ENCODE measurements at places on chromosomes 6 and 20.

- no peak for DNase-seq
Measured at GRCh38 chr6:55979526-55979925, 104.1 kb upstream of the BMP5 start.

GRCh38 chr6:146850238-146850896 is 251.6 kb downstream of the ADGB start:
- DNase-seq = no peak

- DNase-seq = no peak
Measured at GRCh38 chr6:15580326-15580725, 82.5 kb downstream of the DTNBP1 start.

- no peak for DNase-seq
Measured at GRCh38 chr6:35014341-35014740, 125.3 kb downstream of the ANKS1A start.

DNA sequence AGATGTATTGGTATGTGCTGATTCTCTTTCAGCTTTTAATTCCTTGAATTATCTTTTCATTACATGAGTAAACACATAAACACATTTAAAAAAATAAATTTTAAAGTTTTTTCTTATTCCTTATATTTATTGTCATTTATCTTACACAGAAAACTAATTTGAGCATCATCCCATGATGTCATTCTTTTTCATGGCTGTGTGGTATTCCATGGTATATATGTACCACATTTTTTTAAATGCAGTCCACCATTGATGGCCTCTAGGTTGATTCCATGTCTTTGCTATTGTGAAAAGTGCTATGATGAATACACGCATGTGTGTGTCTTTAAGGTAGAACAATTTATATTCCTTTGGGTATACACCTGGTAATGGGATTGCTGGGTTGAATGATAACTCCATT is 33.3 kb downstream of the OTOR start:
- no peak for DNase-seq

GRCh38 chr6:118660218-118660569 is 8.8 kb upstream of the CEP85L start:
- no peak for DNase-seq

GRCh38 chr20:45484676-45485075 is 15.1 kb downstream of the WFDC2 start:
- no peak for DNase-seq

- DNase-seq = no peak
Measured at GRCh38 chr20:43492101-43492500, 15.4 kb upstream of the L3MBTL1 start.

DNA sequence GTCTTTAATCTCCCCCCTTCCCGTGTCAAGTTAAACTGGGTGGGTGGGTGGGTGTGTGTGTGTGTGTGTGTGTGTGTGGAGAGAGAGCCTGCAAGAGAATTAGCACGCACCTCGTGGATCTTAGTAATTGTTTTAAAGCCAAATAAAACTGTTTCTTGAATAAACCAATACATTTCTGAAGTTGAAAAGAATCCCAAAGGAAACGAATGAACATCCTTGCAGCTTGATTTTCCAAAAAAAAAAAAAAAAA is 381 bp upstream of the BICRAL start:
- no peak for DNase-seq

GRCh38 chr6:80547827-80548226 is 441.4 kb downstream of the BCKDHB start:
- no peak for DNase-seq

DNA sequence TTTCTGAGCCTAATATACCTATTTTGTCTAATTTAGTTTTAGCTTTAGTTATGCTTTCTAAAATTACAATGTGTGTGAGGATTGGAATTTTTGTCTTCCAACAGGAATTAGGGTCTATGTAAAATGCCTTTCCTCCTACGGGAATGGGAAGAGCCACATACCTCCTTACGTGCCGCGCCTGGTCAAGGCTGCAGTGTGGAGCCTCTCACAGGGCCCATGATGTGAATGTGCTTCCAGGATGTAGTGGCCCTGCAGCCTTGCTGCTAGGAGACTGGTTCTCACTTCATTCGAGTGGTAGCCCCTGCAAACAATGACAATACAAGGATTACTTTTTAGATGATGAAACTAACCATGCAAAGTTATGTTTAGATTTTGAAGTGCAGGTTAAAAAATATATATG is 110.2 kb downstream of the SOBP start:
- DNase-seq = no peak

- DNase-seq = no peak
Measured at GRCh38 chr20:19758501-19759331, 658 bp downstream of the RIN2 start.

DNA sequence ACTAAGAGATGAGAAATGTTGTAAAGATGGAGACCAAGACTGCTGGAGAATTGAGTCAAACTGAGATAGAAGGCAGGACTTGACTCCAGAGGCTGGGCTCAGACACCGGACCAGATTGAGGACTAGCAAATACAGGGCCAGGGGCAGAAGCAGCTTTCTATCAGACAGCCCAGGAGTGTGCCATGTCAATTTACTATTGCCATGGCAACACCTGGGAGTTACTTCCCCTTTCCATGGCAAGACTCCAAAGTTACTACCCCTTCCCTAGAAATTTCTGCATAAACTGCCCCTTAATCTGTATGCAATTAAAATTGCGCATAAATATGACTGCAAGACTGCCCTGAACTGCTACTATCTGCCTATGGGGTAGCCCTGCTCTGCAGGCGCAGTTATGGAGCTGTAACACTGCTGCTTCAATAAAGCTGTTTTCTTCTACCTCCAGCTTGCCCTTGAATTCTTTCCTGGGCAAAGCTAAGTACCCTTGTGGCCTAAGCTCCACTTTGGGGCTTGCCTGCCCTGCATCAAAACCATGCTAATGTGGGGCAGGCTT is 90.1 kb upstream of the EDN1 start:
- no peak for DNase-seq

DNA sequence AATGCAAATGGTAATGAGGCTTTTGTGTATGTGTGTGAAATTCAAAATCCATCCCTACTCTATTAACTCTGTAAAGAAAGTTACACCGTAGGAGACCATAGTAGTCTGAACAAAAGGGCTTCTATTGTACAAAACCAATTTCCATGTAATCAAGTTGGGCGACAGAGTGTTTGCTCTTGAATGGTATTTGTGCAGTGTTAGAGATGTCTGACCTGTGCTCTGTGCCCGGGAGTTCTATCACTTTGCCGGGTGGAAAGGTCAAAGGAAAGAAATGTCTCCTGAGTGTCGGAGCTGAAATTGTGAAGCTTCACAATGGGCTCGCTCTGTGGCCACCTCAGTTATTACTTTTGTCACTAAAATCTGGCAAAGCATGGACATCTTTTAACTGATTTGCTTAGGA is 312.0 kb downstream of the SAMD5 start:
- DNase-seq = no peak

GRCh38 chr6:16660157-16660497 is 101.1 kb downstream of the ATXN1 start:
- DNase-seq = no peak

DNA sequence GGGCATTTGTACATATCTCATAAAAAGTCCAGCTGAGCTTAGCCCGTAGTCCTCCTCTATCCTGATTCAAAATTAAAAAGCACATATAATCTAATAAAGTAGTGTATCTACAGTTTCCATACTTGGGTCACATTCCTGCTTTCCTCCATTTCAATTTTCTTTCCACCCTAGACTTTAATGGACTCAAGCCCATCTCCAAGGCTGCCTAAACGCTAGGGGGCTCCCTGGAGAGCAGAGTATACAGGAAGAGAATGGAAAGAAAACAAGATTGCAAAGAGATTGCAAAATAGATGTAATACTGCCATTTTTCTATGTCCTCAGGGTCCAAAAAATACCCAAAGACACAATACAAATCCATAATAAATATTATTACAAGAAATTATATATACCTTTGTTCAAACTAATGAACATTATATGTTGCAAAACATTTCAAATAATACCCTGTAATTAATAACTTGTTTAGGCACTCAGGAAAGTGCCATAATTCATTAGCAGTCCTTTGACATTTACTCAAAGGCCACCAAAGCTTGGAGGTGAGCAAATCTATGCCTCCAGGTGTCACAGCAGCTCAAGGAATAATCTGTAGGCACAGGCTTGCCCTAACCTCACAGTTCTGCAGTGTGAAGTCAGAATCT is 2.4 kb upstream of the MCM3 start:
- DNase-seq = no peak

DNA sequence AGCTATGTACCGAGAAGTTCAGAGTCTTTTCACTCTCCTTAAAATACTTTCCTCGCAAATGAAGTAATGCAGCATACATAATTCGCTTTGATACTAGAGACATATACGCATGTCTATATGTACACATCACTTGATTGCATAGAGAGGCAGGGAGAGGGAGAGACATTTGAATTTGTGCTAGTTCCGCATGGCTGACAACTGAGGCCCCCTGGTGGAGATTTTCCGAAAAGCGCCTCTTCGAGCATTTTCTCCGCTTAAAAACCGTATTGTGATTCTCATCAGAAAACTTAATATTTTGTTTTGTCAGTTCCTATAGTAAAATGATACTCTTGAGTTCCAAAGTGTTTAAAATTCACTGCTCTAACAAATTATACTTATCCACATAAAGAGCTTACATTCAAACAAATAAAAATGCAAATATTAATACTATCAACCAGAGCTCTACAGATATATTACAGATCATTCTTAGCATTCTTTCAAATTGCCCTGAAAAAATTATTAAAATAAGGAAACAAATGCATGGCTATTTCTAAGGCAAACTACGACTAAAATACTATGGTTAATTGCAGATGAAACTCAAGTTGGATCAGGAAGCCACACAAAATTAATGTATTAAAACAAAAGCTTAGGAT is 637 bp downstream of the MYLK4 start:
- no peak for DNase-seq

DNA sequence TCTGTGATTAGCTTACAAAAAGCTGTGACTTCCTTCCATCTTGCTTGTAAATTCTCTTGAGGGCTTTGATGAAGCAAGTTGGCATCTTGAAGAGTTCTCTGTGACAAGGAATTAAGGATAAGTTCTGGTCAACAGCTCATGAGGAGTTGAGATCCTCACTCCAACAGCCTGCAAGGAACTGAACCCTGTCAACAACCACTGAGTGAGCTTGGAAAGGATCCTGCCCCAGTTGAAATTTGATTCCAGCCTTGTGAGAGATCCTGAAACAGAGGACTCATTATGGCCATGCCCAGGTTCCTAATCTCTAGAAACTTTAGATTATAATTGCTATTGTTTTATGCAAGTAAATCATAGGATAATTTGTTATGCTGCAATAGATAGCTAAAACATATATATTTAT is 133.7 kb downstream of the PTCHD4 start:
- no peak for DNase-seq

- DNase-seq = no peak
Measured at GRCh38 chr6:33577106-33577535, 3.0 kb downstream of the BAK1 start.

GRCh38 chr6:139927236-139927635 is 552.8 kb upstream of the CITED2 start:
- DNase-seq = no peak

GRCh38 chr6:20542927-20543602 is 8.8 kb downstream of the CDKAL1 start:
- DNase-seq = no peak

DNA sequence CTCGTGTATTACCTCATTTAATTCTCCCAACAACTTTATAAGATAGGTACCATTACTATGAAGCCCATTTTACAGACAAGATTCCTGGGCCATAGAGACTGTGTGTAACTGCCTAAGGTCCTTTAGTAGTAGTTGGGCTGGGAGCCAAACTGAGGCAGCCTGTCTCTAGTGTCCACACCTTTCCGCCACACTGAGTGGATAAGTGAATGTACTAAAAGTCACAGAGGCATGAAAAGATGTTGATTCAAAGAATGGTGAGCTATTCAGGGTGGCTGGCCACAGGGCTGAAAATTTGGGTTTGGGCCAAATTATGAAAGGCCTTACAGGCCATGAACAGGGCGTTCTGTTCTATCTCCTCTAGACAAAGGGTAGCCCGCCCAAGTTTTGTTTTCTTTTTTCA is 11.0 kb downstream of the CD24 start:
- no peak for DNase-seq

DNA sequence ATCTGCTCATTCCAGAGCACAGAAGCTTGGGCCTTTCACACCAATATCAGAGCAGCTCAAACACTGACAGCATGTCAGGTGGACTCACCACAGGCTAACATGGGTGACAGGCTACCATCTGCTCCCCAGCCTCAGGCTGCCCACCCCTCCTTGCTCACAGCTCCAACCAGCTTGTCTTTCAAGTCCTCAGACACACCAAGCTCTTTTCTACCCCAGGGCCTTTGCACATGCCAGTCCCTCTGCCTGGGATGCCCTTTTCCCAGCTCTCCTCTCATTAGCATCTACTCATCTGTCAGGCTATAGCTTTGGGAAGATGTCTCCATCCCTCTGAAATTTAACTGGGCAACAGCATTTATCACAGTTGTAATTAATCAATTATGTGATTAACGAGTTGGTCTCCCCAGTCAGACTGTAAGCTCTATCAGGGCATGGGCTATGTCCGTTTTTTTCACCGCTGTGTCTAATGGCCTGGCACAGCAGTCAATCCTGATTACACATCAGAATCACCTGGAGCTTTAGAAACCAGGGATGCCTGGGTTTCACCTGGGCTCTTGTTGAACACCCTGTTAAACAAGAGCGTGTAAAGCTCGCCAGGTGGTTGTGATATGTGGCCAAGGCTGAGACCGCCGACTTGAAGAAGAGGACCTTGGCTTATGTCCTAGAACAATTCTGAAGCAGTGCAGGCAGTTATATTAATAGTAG is 88.9 kb upstream of the MRPS10 start:
- no peak for DNase-seq

DNA sequence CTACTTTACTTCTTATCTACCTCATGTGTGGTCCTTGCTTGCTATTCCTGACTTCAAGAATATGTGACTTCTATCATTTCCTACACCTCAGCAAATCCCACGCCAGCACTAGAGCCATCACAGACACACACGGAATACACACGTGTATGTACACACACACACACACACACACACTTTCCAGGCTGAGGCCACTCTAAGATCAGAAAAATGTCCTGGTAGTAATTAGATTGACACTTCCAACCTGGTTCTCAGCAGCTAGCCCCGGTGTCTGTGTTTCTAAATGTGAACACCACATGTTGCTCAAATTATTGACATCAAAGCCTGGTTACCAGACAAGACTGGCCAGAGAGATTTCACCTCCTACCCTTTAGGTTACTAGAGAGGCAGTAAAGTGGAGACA is 54.1 kb upstream of the SASH1 start:
- no peak for DNase-seq

GRCh38 chr20:20206788-20207187 is 154.5 kb downstream of the CFAP61 start:
- no peak for DNase-seq

GRCh38 chr6:167116109-167116837 is 6.6 kb upstream of the CCR6 start:
- no peak for DNase-seq

GRCh38 chr20:623021-623420 is 12.9 kb upstream of the TCF15 start:
- DNase-seq = no peak

All from stimulated activated CD4-positive, alpha-beta T cell treated with anti-CD3 and anti-CD28 coated beads, Interleukin-1b, Interleukin-23, amount 100 ng/mL, for 1 hour (primary cell).